ENCODE measurements at places on chromosomes 12 and 14.

GRCh38 chr12:104299842-104300481 lies 3.6 kb upstream of the EID3 start:
- no peak for DNase-seq

- no peak for DNase-seq
These were observed 406.2 kb downstream of the NOVA1 start for GRCh38 chr14:26191671-26192070.

- no peak for DNase-seq
These were observed 277.4 kb downstream of the DAD1 start for GRCh38 chr14:22311636-22312035.

- DNase-seq: no peak
These were observed 491.5 kb downstream of the SLC6A15 start for GRCh38 chr12:84421103-84421502.

Data from midbrain (tissue), 1 donor.